ENCODE measurements at places on chromosomes 1 and 21.

DNA sequence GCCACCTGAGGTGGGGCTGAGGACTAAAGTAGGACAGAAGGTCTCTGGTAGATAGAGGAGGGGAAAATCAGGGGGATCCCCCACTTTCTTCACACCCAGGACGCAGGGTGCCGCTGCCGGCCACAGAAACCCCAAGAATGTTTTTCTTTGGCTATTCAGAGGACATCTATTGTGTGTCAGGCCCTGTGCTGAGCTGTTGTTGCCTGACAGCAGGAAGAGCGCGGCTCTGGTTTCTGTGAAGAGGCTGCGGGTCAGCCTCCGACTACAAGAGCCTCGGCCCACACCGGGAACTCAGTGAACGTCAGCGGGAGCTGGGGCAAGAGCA lies 407 bp upstream of the PIGV start:
- no peak for DNase-seq

DNA sequence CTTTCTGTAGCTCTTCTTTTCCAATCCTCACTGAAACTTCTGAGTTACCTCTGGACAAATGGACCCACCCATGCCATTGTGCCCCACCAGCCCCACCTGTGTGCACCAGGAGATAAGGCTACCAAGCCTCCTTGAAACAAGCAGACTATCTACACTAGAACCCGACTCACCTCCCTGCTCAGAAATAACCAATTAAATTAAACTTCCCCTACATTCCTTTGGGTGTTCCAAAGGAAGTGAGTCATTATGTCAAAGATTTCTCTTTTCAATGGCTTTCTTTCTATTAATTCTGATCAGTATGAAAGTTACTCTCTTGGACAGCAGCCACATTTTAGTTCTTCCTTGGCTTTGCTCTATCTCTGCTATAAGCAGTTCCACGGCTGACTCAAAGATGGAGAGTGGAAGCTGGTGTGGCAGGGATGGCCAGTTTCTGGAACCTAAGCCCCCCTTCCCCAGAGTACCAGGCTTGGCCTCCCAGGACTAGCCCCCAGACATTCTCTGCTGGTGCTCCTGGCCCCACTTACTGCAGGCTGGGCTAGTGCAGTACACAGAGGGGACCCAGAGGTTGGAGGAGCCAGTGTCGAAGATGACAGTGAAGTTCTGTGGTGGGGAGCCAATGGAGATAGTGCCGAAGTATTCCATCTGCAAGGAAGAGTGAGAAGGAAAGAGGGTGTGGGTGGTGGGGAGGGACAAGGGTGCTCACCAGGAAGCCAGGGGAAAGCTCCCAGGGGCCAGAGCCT lies 1.9 kb downstream of the CTSE start:
- peak; percentile 52 for DNase-seq

DNA sequence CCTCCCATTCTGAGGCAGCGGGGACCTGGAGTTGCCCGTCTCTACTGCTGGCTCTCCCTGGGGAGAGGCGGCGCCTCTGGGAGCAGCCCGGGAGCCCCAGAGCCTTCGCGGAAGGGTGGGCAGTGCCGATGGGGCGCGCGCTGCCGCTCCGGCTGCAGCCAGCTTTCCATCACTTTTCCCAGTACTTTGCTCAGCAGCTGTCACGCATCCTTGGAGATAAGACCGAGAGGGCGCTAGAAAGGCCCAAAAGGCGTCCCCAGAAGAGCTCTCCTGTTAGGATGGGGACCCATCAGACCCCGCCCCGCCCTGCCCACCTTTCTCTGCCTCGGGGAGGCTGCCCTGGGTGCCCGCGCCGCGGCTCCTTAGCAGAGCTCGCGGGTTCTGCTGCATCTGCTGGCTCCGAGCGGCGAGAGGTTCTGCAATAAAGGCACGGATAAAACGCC lies 534 bp downstream of the KCNH1 start:
- DNase-seq, result no peak

DNA sequence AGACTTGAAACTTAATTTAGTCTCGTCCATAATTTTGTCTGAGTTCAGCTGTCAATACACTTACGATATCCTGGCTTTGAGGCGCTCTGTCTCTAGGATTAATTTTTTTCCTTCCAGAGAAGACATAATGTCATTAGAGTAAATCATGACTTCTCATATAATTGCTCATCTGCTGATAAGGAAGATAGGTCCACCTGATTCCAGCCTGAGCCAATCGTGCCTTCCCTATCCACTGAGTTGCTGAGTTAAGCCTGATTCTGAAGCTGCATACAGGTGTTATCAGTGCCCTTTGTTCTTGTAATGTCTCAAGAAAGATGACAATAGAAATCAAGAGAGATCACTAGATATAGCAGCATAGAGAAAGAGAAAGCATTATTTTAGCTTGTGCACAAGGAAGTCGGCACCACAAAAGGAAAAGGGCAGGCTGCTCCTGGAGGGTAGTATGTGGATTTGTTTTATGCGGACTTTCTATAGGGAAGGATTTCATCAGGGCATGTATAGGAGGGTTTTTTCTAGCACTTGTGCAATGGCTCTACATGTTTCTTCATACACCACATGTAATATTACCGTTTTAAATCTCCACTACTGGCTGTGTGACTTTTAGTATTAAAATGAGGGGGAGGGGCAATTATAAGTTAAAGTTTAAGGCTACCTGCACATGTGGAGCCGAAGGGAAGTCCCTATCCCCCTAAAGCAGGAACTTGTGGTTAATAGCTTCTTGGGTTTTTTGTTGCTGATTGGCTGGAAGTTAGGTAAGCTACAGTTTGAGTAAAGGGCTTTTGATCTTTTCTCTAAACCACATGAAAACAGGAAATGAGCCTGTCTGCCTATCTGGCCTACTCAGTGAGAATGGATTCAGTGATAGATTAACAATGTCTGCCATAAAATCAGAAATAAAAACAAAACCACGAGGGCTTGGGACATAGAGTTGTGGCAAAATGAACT lies 133.4 kb downstream of the PLPPR5 start:
- peak; percentile 10 for DNase-seq

GRCh38 chr1:17790383-17791054 lies 35.4 kb downstream of the ACTL8 start:
- no peak for DNase-seq

GRCh38 chr1:36094621-36095061 lies 5.9 kb downstream of the ADPRS start:
- DNase-seq, result no peak

DNA sequence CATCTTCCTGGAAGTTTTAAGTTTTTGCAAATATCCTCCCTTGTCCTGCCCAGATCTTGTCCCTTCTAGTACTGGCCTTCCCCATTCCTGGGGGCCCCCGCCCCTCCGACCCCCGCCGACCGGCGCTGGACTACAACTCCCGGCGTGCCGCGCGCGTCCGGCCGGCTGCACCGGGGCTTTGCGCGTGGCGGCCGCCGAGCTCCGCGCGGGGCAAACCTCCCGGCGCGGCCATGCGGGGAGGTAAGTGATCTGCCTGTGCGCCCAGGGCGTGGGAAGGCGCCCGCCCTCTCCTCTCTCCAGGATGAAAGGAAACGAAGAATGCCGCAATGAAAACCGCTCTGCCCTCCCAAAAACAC lies 3.2 kb upstream of the SAMD13 start:
- peak; percentile 78 for DNase-seq

DNA sequence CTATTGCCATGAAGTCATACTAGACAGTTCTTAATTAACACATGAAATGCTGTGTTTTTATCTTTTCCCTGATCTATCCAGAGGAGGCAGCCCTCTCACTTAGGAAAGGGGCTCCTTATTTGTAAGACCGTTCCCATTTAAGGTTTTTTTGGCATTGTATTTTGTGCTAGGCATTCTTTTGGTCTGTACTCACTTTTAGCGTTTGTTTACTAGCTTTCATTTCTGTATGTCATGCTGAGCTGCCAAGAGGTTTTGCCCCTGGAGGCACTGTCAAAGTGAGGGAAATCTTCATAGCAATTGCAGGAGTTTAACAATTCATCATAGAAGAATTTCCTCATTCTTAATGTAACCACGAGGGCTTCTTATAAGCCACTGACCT lies 59.5 kb downstream of the MTR start:
- DNase-seq, result no peak

GRCh38 chr1:101250656-101251272 lies 13.9 kb downstream of the S1PR1 start:
- no peak for DNase-seq

- no peak for DNase-seq
Observed at GRCh38 chr1:83531521-83532309, 467.2 kb downstream of the TTLL7 start.

Data from urothelium cell line (cell line).